ENCODE measurements at places on chromosomes 3 and 15.
A peak's percentile ranks its signal among the peaks of the same experiment; 100 is the strongest.

- DNase-seq: no peak
Measured at GRCh38 chr3:120129718-120130513, 35.7 kb upstream of the GSK3B start.

- DNase-seq: no peak
Measured at GRCh38 chr15:66008940-66009562, 139.8 kb downstream of the RAB11A start.

DNA sequence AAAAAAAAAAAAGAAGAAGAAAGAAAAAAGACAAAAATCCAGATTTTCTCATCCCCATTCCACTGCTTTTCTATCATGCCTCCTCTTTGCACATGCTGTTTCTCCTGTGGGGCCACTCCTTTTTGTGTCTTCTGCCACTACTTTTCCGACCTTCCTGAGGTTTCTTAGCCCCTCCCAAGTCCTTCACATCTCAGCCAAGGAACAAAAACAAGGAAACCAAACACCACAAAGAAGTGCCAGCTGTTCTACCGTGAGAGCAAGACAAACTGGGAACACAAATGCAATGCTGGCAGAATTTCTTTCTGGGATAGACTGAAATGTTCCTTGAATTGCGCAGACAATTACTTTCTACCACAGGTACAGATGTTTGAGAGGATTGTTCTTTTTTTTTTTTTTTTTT, 83.2 kb downstream of the MB21D2 start:
- no peak for DNase-seq

DNA sequence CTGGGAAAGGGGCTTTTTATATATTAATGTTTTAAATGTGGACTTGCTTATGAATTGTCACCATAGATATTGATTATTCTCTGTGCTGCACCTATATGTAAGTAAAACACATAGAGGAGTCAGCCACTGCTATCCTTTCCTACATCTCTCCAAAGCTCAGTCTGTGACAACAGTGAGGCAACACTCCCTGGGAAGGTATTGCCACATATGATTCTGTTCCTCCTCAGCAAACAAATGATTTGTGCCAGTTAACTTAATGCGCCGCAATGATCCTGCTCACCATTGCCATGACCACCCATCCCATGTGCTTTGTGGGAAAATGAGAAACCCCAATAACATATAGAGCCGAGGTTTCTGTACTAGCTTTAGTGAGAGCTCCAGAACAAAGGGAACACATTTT, 75.1 kb upstream of the FBN1 start:
- no peak for DNase-seq

GRCh38 chr3:65761446-65762234, 277.1 kb downstream of the MAGI1 start:
- no peak for DNase-seq

DNA sequence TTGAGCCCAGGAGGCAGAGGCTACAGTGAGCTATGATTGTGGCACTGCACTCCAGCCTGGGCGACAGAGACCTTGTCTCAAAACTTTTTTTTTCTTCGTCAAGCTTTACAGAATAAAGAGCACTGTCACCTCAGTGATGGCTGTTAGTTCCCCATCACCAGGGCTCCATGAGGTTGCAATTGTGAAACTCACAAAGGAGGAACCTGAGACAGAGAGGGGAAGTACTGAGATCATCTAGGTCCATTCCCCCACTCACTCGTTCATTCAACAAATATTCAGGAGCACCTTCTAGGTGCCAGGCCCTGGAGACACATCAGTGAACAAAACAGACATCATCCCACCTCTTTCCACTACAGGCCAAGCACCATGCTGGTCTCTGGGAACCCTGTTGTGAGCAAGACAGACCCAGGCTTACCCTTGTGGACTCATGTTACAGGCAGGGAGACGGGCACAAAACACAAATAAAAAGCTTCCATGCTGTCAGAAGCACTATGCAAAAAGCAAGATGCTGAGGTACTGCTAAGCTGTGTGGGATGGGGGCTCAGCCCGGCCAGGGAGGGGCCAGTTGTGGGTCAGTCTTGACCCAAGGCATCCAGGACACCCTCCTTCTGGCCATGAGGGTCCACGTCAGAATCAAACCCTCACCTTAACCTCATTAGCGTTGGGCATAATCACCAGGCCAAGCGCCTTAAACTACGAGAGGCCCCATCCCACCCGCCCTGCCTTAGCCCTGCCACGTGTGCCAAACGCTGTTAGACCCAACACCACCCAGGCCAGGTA, 2.1 kb upstream of the RHO start:
- DNase-seq: no peak

GRCh38 chr15:63238171-63238570, 39.2 kb upstream of the APH1B start:
- no peak for DNase-seq

DNA sequence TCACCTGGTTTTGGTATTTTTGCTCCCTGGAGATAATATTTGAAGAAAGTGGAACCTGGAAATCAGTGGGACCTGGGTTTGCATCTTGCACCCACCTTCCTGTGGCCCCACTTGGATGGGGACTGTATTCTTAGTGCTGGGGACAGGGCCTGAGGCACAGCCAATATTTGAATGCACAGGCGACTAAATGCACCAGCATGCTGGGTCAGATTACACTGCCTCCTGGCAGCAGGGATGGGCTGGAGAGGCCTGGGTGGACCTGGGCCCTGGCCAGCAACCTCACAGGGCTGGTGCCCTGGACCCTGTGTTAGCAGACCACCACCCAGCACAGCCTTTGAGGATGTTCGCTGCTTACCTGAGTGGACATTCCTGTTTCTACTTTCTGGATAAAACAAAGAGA, 10.5 kb downstream of the ITIH4 start:
- no peak for DNase-seq

DNA sequence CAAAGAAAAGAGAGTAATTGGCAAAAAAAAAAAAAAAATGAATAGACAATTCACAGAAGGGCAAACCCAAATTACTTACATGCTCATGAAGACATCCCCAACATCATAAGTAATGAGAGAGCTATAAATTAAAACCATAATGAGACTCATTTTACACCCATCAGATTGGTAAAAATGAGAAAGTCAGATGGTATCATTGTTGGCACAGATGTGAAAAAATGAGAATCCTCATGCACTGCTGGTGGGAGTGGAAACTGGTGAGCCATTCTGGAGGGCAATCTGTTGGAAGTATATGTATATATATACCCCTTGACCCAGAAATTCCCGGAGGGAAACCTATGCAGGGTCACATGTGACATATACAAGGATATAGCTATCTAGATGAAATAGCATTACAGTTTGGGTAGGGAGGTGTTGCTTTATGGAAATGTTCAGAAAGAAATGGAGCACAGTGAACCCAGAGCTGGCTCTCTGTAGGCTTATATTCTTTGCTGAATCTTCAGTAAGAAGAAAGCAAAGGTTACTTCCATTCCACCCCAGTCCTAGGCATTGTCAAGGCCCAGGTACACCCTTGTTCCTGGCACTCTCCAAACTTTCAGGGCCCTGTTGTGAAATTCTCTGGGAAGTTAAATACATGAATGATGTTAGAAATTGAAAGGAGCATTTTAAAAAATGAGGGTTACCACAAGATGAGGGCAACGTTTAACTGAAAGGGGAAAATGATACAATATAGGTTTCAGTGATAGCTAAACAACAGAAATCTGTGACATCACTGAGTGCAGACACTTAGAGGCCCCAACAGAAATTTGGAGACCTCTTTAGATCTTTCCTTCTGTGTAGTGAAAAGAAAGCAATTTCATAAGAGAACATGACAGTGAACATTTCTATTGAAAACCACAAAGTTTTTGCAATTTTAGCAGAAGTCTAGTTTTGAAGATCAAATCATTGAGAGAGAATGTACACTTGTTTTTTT, 132.7 kb upstream of the TPRG1 start:
- DNase-seq: no peak

GRCh38 chr3:53083521-53083920, 37.6 kb upstream of the SFMBT1 start:
- peak; percentile 15 for DNase-seq

GRCh38 chr15:29320420-29320819, 50.8 kb upstream of the NSMCE3 start:
- DNase-seq: no peak

- no peak for DNase-seq
Measured at GRCh38 chr3:179304605-179305004, 18.2 kb upstream of the ZNF639 start.

DNA sequence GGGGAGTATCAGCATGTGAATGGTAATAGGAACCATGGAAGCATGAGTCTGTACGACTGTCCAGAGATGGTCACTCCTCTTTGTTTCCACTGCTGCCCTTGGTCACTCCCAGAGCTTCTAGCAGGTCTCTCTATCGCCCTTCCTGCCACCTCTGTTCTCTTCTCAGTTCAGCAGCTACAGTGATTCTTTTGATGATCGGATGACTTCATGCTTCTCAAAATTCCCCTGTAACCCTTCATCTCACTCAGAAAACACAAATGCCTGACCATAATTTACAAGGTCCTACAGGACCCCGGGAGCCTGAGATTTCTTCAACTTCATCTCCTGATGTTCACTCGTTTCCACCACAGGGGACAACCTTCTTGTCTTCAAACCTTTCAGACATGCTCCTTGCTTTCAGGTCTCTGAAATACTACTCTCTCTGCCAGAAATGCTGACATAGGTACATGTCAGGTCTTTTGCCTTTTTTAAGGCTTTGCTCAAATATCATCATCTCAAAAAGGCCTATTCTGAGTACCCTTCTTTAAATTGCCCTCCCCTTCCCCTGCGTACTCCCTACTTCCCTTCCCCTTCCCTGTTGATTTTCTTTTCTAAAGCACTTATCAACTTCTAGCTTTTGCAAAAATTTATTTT, 42.1 kb upstream of the BHLHE40 start:
- no peak for DNase-seq

GRCh38 chr15:26651909-26652308, 121.0 kb downstream of the GABRB3 start:
- no peak for DNase-seq

DNA sequence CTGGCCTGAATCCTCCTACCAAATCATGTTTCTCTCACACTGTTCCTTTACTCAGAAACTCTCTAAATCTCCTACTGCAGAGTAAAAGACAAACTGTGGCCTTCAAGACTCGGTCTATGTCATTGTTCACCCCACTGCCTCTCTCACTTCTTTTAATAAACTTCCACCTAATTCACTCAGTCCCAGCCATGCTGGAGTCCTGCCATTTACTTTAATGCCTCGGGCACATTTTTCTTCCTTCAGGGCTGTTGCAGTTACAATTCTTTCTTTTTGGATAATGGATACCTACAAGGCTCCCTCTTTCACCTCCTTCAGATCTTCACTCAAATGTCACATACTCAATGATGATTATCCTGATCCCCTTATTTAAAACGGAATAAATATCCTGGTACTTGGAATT, 955.6 kb downstream of the ROBO1 start:
- DNase-seq: no peak

- no peak for DNase-seq
Measured at GRCh38 chr3:126015075-126015474, 46.1 kb downstream of the ROPN1B start.

- DNase-seq: no peak
Measured at GRCh38 chr15:47292638-47293190, 424.6 kb upstream of the SEMA6D start.

- no peak for DNase-seq
Measured at GRCh38 chr3:130340766-130341165, 4.7 kb upstream of the COL6A5 start.

DNA sequence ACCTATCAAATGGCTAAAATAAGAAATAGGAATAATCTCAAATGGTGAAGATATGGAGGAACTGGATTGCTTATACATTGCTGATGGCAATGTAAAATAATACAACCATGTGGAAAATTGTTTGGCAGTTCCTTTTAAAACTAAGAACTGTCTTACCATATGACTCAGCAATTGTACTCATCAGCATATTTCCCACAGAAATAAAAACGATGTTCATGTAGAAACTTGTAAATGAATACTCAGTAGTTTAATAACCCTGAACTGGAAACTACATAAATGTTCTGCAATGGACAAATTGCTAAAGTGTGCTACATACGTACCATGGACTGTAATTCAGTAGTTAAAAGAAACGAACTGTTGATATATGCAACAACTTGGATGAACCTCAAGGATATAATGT, 253.9 kb upstream of the RBMS3 start:
- DNase-seq: no peak

- DNase-seq: no peak
Measured at GRCh38 chr3:161043336-161044035, 61.7 kb downstream of the B3GALNT1 start.

DNA sequence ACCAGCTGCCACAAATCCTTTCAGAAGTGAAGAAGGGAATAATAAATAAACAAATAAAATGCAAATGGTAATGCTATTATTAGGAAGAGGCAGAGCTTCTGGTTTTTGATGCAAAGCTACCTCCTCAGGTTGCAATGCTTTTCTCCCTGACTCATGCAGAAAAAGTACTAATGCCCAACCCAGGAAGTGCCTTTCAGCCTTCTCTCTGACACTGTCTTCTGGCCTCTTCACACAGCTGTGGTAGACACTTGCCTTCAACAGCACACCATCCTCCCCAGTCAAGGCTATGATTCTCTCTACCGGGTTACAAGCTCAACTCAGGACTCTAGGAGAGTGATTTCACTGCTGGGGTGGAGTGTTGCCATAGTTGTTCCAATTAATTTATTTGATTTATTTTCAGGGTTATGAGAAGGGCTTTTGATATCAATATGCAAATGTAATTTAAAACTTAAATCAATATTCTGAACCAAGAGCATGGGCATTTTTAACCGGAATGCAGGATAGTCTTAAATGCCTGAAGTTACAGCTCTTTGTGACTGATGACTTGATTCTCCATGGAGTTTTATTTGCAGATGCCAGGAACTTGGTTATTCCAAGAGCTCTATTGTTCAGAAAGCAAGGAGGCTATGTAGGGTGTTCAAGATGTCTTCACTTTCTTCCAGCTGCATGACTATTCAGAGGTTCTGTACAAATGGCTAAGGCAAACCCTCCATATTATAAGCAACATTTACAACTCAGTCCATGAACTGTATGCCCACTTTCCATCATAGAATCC, 27.1 kb upstream of the GALNT15 start:
- no peak for DNase-seq

GRCh38 chr15:57090496-57090859, 172.0 kb downstream of the TCF12 start:
- DNase-seq: no peak
